ENCODE measurements at places on chromosomes 13 and 19.

- DNase-seq: no peak
Measured at GRCh38 chr13:41284512-41285288, 21.3 kb upstream of the MTRF1 start.

DNA sequence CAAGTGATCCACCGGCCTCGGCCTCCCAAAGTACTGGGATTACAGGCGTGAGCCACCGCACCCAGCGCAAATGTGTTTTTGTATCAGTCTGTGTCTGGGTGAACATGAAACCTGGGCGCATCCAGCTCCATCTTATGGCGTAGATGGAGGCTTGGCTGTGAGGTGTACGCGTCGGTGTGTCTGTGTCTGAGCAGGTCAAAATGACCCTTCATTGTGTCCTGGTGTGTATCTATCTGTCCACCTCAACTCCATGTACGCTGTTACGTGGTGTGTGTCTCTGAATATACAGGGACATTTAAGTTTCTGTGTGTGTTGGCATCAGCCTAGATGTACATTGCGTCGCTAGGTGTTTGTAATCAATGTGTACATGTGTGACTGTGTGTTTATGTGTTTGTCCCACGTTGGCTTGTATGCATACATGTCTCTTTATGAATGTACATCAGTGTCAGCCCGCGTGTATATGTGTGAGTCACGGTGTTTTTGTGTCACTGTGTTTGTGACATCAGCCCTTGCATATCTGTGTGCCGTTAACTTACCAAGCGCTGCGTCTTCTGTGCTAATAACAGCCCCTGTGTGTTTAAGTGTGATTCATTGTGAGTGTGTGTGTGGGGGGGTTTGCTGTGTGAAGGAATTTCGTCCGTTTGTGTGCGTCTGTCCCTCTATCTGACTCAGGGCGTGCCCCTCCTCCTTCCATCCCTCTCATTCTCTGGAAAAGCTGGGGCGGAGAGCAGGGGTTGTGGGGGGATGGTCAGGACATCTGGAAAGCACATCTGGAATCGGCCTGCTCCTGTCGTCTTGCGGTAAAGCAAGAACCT, 6.4 kb downstream of the AXL start:
- no peak for DNase-seq

- no peak for DNase-seq
Measured at GRCh38 chr13:99258946-99259345, 767 bp upstream of the GPR18 start.

GRCh38 chr13:25923217-25924085, 128.4 kb downstream of the SHISA2 start:
- no peak for DNase-seq

- DNase-seq: no peak
Measured at GRCh38 chr13:32176696-32177095, 138.5 kb downstream of the ZAR1L start.

DNA sequence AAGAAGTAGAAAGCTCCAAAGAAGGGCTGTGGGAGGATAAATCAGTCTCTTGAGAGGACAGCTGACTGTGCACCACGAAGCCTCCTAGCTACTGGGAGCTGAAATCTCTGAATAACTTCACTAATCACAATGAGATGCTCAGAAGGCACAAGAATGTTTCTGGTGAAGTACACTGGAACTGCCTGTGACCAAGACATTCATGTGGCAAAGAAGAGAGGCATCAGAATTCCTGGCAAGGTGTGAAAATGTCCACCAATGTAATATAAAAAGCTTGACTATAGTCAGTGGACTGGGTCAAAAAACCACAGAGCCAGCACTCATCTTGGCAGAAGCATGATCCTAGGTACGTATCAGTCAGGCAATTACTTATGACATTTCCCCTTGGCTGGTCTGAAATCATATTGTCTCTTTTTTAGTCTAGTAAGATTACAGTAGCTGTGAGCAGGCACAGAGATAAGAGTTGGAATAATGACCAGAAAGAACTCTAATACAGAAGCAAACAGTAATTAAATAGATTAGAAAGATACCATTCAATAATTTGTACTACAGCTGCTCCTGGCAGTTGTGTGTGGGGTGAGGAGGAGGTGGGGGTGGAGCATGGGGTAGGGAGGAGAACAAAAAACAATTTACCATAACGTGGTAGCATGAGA, 434.7 kb downstream of the DIAPH3 start:
- no peak for DNase-seq

GRCh38 chr13:112859128-112859816, 109.7 kb upstream of the MCF2L start:
- no peak for DNase-seq

DNA sequence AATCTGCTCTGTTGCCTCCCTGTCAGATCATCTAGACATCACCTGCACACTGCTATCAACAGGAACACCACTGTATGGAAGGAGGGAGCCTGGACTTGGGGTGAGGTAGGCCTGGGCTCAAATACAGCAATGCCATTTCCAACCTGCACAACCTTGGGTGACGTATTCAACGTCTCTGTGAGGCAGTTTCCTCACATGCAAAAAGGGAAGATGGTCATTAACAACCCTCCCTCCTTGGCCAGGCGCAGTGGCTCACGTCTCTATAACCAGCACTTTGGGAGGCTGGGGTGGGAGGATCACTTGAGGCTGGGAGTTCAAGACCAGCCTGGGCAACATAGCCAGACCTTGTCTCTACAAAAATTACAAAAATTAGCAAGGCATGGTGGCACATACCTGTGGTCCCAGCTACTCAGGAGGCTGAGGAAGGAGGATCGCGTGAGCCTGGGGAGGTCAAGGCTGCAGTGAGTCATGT, 13.1 kb downstream of the XRCC1 start:
- DNase-seq: no peak

DNA sequence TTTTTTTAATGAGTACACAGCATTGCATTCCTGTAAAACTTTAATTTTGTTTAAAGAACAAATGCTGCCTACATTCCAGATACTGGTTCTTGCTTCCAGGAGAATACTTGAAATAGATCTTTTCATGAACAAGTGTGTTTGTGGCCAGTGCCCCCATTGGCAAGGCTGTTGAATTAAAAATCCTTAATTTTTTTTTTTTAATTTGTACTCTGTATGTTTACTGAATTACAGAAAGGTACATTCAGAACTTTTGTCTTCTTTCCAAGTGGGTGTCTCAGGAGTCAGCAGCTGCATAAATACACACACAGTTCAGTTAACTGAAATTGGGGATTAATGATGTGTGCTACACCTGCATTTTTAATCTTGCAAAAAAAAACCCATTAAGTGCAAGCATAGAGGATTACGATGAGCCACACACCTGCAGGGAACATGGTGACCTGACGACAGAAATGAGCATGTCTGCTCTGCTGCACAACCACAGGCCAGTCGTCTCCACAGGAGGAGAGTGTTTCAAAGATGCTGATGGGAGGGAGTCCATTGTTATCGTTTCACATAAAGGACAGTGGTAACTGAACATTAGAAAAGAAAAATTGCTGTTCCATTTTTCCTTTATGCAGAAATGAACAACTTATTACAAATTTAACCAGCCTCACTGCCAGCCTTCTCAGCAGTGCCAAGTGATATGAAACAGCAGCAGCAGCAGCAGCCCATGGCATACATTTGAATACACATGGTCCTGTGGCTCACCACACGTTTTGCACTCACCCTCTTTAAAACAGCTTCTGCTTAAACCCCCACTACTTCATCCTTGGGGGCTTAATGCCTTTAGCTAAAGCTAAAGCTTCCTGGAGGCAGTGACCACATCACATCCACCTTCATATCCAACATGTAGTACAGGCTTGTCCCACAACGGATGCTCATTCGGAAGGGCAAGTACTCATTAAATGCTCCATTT, 72.3 kb upstream of the RFC3 start:
- DNase-seq: no peak

GRCh38 chr13:80361298-80361697, 20.4 kb upstream of the SPRY2 start:
- no peak for DNase-seq

GRCh38 chr19:1773184-1773583, 19.9 kb downstream of the ONECUT3 start:
- DNase-seq: no peak

- no peak for DNase-seq
Measured at GRCh38 chr13:111903143-111903542, 163.8 kb upstream of the SOX1 start.

DNA sequence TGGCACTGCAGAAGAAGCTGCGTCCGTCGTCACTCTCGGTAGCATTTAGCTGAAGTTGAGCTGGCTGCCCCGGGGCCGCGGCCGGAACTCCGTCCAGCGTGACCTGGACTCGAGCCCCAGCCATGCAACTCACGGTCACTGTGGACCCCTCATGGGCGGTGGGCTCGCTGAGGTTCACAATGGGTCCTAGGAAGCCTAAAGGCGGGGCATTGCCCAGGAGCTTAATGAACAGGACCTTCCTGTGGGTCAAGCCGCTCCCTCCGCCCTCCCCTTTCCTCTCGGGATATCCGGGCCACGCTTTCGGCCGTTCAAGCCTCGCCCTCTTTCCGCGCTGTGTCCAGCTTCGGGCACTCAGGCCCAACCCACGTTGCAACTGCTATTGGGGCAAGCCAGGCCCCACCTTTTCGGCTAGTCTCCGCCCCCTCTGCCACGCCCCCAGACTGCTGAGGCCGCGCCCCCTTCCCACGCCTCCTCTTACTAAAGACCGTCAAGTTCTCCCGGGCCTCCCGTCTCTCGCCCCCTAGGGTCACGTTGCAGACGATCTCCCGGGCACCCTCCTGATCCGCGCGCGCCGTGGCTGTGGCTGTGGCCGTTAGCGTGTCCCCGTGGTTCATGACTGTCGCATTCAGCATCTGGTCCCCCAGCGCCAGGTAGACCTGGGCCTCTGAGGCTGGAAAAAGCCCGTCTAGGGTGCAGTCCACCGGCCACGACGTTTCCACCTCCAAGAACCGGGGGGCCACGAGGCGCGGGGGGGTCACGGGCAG, 1.4 kb upstream of the RAVER1 start:
- peak; percentile 14 for DNase-seq

- DNase-seq: no peak
Measured at GRCh38 chr19:8455018-8455417, 10.2 kb downstream of the HNRNPM start.

All from SHP77 treated with DMSO at 0.1 percent for 48 hours (cell line).